Caudate nucleus (tissue), 63 donors: ENCODE measurements at places on chromosomes 1 and 21.

DNA sequence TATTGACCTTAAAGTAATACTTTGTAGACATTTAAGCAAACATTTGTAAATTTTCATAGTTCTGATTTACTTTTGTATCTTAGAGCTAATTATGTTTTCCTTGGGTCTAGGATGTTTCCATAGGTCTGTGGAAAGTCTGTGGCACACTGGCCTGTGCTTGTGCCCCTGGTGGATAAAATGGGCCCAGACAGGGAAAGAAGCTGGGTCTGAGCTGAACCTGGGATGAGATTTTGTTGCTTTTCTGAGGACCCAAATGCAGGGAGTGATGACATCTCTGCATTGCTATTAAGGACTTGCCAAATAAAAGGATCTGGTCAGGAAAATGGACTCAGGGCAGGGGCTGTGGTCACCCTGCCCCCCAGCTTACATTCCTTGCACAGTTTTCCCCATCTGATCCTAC is 41.8 kb downstream of the C1orf21 start:
- no peak for DNase-seq

- DNase-seq: no peak
Measured at GRCh38 chr1:4529446-4530165, 124.8 kb upstream of the AJAP1 start.

GRCh38 chr1:76933847-76934815 is 66.9 kb downstream of the ST6GALNAC5 start:
- DNase-seq: no peak

- no peak for DNase-seq
Measured at GRCh38 chr1:179061360-179062282, 20.2 kb upstream of the TOR3A start.

- DNase-seq: no peak
Measured at GRCh38 chr1:169099561-169099960, 6.9 kb upstream of the ATP1B1 start.

- DNase-seq: no peak
Measured at GRCh38 chr1:1311107-1312104, 3.0 kb downstream of the PUSL1 start.
